ENCODE measurements at places on chromosomes 16 and 17. TPM values are rescaled to one million over a fixed set of nuclear protein-coding genes. Genes with fewer than 3 reads are reported as not detected.

GSE1 gene
- 92.8 TPM for total RNA-seq

DHRS7C gene
- total RNA-seq: not detected

CFAP97D1 gene
- total RNA-seq: not detected

ADGRG1 gene
- total RNA-seq: 351 TPM

- H3K27ac ChIP-seq: no peak overlapping the region
- no peak for DNase-seq
- H3K4me1 ChIP-seq: no peaks in the 10 kb centered on the region
- H3K36me3 ChIP-seq: no peaks in the 10 kb centered on the region
- no peak overlapping the region for H3K4me3 ChIP-seq
Measured at GRCh38 chr16:24624102-24624501, 84.7 kb downstream of the RBBP6 start.

DNA sequence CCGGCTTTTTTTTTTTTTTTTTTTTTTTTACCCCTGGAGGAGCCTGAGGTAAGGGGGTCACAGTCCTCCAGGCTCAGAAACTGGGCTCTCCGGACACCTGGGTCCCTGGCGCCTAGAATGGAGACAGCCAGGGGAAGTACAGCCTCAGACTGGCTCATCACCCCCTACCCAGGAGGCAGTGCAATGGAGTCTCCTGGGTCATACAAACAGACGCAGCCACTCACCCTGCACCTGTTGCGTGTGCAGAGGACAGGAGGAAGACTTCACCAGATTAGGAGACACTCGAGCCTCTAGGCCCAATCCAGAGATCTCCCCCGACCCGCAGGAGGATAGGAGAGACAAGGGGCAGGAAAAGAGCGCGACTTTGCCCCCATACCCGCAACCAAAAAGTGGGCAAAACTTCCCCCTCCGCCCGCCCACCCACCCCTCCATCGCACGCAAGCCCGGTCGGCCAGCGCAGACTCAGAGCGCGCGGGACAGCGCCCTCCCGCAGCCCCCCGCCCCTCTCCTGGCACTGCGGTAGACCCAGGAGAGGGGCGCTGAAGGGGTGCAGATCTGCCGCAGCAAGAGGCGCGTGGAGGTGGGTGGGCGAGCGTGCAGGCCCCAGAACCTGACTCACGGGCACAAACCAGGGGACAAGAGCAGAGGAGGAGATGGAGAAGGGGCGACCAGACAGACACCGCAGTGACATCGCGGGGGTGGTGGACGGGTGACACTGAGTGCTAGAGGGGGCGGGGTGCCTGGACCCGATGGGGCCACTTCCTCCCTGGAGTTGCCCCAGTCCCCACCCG lies 900 bp downstream of the HAP1 start:
- no peaks in the 10 kb centered on the region for H3K36me3 ChIP-seq
- peaks cover 5% of the 10 kb centered on the region for H3K27me3 ChIP-seq

DNA sequence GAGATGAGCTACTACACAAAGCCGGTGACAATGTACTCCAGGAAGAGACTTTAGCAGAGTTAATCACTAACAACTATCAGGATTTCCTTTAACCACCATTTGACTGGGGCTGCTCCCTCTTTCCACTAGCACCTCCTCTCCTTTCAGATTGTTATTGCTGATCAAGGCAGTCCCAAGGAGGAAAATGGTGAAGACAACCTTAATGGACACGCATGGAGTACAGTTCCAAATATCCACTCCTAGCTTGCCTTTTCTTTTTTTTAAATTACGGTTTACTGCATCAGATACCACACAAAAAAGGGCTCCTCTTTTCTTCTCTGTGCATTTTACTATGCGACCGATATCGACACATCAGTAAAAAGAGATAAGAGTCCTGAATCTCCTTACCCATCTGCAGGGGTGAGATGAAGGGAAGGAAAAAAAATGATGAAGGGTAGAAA lies 30.9 kb downstream of the FAM222B start:
- peak overlapping the region; percentile 72 for H3K4me3 ChIP-seq
- H3K27ac ChIP-seq: peak overlapping the region; percentile 97
- H3K4me1 ChIP-seq: peaks cover 17% of the 10 kb centered on the region
- no peaks in the 10 kb centered on the region for H3K27me3 ChIP-seq
- no peaks in the 10 kb centered on the region for H3K36me3 ChIP-seq

GRCh38 chr17:77223642-77224420 lies 83.1 kb downstream of the SEC14L1 start:
- H3K4me3 ChIP-seq: no peak overlapping the region
- peaks cover 4% of the 10 kb centered on the region for H3K36me3 ChIP-seq
- H3K27ac ChIP-seq: peak overlapping the region; percentile 35
- H3K27me3 ChIP-seq: no peaks in the 10 kb centered on the region
- no peaks in the 10 kb centered on the region for H3K4me1 ChIP-seq
- DNase-seq: peak; percentile 33

DNA sequence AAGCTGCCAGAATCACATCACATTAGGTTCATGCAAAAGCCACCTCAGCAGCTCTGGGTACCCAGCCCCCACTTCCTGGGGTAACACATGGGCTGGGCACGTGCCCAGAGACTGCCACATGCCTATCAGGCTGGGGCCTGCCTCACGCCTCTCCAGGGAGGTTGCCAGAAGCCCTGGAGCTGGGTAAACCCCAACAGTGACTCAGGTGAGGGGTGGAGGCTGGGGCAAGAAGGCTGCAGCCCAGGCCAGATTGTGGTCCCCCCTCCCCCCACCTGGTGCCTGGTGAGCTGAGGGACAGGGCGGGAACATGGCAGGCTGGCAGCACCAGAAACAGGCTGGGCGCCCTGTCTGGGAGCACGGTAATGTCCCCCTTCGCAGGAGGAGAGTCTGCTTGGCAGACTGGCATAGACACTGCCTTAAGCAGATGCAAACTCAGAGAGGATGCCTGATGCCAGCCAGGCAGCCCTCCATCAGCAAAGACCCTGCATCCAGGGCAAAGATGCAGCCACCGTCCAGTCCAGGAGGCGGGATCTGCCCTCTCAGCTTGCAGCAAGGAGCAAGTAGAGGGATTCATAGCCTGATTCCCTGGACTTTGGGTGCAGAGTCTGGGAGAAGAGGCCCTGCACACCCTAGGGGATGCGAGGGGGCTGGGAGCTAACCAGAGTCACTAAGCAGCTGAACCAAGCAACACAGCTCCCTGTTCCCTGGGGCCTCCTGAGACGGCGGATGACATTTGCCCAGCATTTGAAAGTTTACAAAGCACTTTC lies 28.8 kb downstream of the NGFR start:
- H3K4me3 ChIP-seq: no peak overlapping the region
- H3K27me3 ChIP-seq: no peaks in the 10 kb centered on the region
- H3K4me1 ChIP-seq: no peaks in the 10 kb centered on the region

- peaks cover 25% of the 10 kb centered on the region for H3K4me1 ChIP-seq
- no peaks in the 10 kb centered on the region for H3K27me3 ChIP-seq
- peak overlapping the region; percentile 88 for H3K27ac ChIP-seq
- DNase-seq: peak; percentile 65
Measured at GRCh38 chr17:37708008-37708615, 36.7 kb downstream of the HNF1B start.

GRCh38 chr17:79907850-79908249 lies 68.6 kb upstream of the CBX4 start:
- H3K27me3 ChIP-seq: no peaks in the 10 kb centered on the region
- no peak overlapping the region for H3K4me3 ChIP-seq
- H3K36me3 ChIP-seq: no peaks in the 10 kb centered on the region
- no peak for DNase-seq

DNA sequence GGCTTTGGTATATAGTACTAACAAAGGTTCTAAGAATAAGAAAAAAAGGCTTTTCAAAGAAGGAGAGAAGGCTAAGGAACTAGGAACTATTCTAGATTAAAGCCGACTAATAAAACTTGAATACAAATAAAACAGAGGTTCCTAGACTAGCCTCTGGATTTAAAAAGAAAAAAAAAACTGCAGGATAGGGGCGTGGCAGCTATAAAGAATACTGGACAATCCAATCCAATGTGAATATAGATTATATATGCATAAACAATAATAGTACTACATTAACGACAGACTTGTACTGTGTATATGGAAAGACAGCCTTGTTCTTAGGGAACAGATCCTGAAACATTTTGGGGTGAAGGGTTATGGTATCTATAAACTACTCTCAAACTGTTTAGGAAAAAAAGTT lies 23.9 kb upstream of the ANKFY1 start:
- no peak overlapping the region for H3K27ac ChIP-seq
- no peak overlapping the region for H3K4me3 ChIP-seq
- no peaks in the 10 kb centered on the region for H3K4me1 ChIP-seq

GRCh38 chr16:35711435-35711834 lies 2252.0 kb downstream of the TP53TG3F start:
- no peaks in the 10 kb centered on the region for H3K36me3 ChIP-seq
- H3K4me1 ChIP-seq: no peaks in the 10 kb centered on the region
- no peak for DNase-seq
- no peak overlapping the region for H3K4me3 ChIP-seq
- H3K27ac ChIP-seq: no peak overlapping the region

DNA sequence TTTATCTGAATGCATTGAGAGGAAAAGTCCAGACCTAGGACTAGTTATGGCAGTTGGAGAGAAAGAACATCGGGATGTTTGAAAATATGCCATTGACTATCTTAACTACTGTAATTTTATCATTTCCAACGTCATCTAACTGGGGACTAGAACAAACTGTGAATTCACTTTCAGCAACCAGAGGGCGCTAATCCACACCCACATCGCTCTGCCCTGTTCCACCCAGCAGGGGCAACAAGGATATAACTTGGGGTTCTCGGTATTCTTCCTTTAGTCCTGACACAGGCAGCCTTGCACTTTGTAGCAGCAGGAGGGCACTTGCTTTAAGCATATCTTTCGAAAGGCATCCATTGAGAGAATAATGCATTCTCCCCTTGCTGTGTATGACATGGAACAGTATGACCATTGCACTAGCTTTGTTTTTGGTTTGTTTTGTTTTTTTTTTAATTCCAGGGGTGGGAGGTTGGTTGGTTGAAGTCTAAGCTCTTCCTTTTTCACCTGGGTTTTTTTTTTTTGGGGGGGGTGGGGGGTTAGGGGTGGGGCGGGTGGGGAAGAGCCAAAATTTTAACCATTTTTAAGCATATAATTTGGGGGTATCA lies 31.5 kb downstream of the SIAH1 start:
- peaks cover 26% of the 10 kb centered on the region for H3K36me3 ChIP-seq
- H3K27ac ChIP-seq: no peak overlapping the region
- H3K4me1 ChIP-seq: no peaks in the 10 kb centered on the region
- DNase-seq: peak; percentile 58

- peaks cover 4% of the 10 kb centered on the region for H3K36me3 ChIP-seq
- DNase-seq: peak; percentile 61
- no peak overlapping the region for H3K4me3 ChIP-seq
- no peaks in the 10 kb centered on the region for H3K27me3 ChIP-seq
- no peaks in the 10 kb centered on the region for H3K4me1 ChIP-seq
Measured at GRCh38 chr17:82406131-82406671, 11.9 kb upstream of the HEXD start.

DNA sequence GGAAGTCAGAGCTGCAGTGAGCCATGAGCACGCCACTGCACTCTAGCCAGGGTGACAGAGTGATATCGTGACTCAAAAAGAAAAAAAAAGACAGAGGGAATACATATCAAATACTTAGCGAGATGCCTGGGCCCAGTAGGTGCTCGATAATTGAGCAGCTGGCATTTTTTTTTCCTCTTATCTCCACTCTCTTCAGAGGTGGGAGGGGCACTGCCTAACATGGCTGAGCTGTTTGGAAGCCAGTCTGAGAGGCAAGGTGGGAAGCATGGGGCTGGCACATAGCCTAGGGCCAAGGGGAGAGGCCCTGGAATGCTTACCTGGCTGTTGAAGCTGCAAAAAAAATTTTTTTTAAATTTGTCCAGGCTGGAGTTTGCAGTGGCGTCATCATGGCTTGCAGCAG lies 38.4 kb downstream of the HIC1 start:
- no peak overlapping the region for H3K27ac ChIP-seq
- no peak overlapping the region for H3K4me3 ChIP-seq
- no peaks in the 10 kb centered on the region for H3K27me3 ChIP-seq
- DNase-seq: no peak

GRCh38 chr16:89368604-89369249 lies 121.6 kb downstream of the ANKRD11 start:
- peaks cover 7% of the 10 kb centered on the region for H3K4me1 ChIP-seq
- H3K27me3 ChIP-seq: no peaks in the 10 kb centered on the region
- no peaks in the 10 kb centered on the region for H3K36me3 ChIP-seq
- H3K4me3 ChIP-seq: no peak overlapping the region
- H3K27ac ChIP-seq: no peak overlapping the region
- DNase-seq: no peak

- no peak for DNase-seq
- H3K36me3 ChIP-seq: peaks cover 3% of the 10 kb centered on the region
- no peaks in the 10 kb centered on the region for H3K27me3 ChIP-seq
Measured at GRCh38 chr16:68283801-68284598, 19.7 kb downstream of the SLC7A6 start.

- no peak for DNase-seq
- no peaks in the 10 kb centered on the region for H3K4me1 ChIP-seq
- H3K27me3 ChIP-seq: no peaks in the 10 kb centered on the region
- H3K36me3 ChIP-seq: no peaks in the 10 kb centered on the region
Measured at GRCh38 chr16:50932348-50932935, 190.6 kb downstream of the CYLD start.
